Vagina (tissue), 2 donors: ENCODE measurements at places on chromosomes 2 and 18. TPM values are rescaled to one million over a fixed set of nuclear protein-coding genes. Genes with fewer than 3 reads are reported as not detected.

DNA sequence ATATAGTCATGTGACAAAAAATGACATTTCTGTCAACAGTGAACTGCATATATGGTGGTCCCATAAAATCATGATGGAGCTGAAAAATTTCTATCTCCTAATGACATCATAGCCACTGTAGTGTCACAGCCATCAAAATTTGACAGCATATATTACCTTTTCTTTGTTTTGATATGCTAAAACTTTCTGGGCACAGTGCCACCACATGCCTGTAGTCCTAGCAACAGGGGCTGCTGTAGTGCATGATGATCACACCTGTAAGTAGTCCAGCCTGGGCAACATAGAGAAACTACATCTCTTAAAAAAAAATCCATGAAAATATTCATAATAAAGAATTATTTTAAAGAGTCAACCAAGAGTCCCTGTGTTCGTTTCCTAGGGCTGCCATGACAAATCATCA, 155.5 kb upstream of the SERTAD2 start:
- H3K4me1 ChIP-seq: no peaks in the 10 kb centered on the region
- H3K27ac ChIP-seq: no peak overlapping the region
- no peak for DNase-seq
- no peaks in the 10 kb centered on the region for H3K27me3 ChIP-seq

- no peaks in the 10 kb centered on the region for H3K27me3 ChIP-seq
- DNase-seq: no peak
- H3K4me1 ChIP-seq: no peaks in the 10 kb centered on the region
- no peak overlapping the region for H3K4me3 ChIP-seq
Observed at GRCh38 chr18:3889121-3889520, 439.1 kb downstream of the TGIF1 start.

DNA sequence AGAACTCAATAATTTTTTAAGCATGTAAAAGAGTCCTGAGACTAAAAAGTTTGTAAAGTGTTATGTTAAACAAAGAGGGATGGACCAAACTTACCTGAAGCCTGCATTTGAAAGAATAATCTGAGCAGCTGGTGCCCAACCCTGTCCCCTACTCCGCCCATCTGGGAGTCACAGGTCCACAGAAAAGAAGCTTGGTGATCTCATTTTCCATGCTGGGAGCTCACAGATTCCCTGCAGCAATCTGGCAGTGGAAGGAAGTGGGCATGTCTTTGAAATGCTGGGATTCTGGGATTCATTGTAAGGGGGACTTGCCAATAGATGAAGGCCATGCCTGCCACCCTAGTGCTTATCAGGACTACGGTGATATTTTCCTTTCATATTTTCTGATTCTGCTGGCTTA, 17.9 kb downstream of the CDH2 start:
- H3K27me3 ChIP-seq: no peaks in the 10 kb centered on the region
- no peak overlapping the region for H3K4me3 ChIP-seq

DNA sequence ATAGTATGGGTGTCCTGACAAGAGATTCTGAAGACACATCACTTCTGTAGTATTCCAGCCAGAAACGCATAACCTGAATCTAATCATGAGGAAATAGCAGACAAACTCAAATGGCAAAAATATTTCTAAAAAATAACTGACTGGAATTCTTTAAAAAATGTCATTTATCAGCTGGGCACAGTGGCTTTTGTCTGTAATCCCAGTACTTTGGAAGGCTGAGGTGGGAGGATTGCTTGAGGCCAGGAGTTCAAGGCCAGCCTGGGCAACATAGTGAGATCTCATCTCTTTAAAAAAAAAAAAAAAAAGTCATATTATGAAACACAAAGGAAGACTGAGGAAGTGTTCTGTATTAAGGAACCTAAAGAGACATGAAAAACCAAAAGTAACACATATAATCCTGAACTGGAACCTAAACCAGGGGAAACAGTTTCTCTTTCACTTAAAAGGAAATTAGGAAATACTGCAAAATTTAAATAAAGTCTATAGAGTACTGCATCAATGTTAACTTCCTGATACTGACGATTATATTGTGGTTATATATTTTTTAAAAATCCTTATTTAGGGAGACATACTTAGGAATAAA, 29.9 kb downstream of the SESTD1 start:
- DNase-seq: no peak
- H3K27ac ChIP-seq: no peak overlapping the region
- no peak overlapping the region for H3K4me3 ChIP-seq
- H3K36me3 ChIP-seq: no peaks in the 10 kb centered on the region
- H3K4me1 ChIP-seq: peaks cover 32% of the 10 kb centered on the region

DNA sequence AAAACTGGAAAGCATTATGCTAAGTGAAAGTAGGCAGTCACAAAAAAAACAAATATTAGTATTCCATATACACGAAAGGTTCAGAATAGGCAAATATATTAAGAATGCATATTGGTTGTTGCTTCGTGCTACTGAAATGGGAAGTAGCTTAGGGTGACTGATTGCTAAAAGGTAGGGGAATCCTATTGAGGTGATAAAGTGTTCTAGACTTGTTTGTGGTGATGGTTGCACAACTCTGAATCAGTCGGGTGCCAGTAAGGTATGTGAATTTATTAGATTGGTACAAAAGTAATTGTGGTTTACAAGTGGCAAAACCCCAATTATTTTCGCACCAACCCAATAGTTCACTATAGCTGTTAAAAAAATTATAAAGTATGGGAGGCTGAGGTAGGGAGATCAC, 20.7 kb downstream of the USP34 start:
- no peaks in the 10 kb centered on the region for H3K27me3 ChIP-seq
- peaks cover 6% of the 10 kb centered on the region for H3K4me1 ChIP-seq
- no peaks in the 10 kb centered on the region for H3K36me3 ChIP-seq
- H3K4me3 ChIP-seq: no peak overlapping the region
- H3K27ac ChIP-seq: no peak overlapping the region

GRCh38 chr2:12442476-12442847, 274.3 kb upstream of the TRIB2 start:
- H3K4me1 ChIP-seq: peaks cover 19% of the 10 kb centered on the region
- DNase-seq: no peak
- no peak overlapping the region for H3K27ac ChIP-seq
- no peak overlapping the region for H3K4me3 ChIP-seq
- no peaks in the 10 kb centered on the region for H3K36me3 ChIP-seq
- H3K27me3 ChIP-seq: no peaks in the 10 kb centered on the region

GRCh38 chr2:56416500-56417176, 232.8 kb downstream of the CCDC85A start:
- H3K4me3 ChIP-seq: no peak overlapping the region
- H3K36me3 ChIP-seq: no peaks in the 10 kb centered on the region
- H3K27ac ChIP-seq: no peak overlapping the region
- no peaks in the 10 kb centered on the region for H3K27me3 ChIP-seq

DNA sequence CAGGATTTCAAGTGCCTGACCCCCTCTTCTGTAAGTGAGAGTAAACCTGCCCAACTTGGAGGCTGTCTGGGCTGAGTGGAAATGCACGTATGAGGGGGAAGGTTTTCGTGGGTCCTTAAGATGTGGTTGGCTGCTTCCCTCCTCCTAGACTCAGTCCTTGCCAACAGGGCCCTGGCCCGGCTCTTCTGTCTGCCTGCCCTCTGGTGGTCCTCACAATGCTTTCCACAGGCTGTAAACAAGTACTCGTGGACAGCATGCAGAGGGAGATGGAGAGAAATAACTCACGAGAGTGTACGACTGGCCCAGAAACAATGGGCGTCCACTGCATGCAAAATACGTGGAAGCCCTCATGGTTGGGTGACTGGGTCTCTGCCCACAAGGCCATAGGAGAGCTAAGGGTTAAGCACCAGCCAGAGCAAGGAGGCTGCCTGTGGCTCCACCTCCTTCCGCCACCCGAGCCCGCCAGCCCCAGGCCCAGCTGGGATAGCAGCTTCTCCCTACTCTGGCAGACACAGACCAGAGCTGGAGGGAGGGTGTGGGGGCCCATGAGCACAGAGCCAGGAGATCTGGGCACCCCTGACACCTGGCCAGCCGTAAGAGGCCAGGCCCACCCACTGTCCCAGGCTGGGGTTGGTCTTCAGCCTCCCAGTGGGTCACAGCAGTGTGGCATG, 17.0 kb upstream of the ARHGEF4 start:
- peaks cover 22% of the 10 kb centered on the region for H3K4me1 ChIP-seq
- H3K4me3 ChIP-seq: no peak overlapping the region
- no peaks in the 10 kb centered on the region for H3K36me3 ChIP-seq
- no peak for DNase-seq
- H3K27me3 ChIP-seq: no peaks in the 10 kb centered on the region
- peak overlapping the region; percentile 49 for H3K27ac ChIP-seq

DNA sequence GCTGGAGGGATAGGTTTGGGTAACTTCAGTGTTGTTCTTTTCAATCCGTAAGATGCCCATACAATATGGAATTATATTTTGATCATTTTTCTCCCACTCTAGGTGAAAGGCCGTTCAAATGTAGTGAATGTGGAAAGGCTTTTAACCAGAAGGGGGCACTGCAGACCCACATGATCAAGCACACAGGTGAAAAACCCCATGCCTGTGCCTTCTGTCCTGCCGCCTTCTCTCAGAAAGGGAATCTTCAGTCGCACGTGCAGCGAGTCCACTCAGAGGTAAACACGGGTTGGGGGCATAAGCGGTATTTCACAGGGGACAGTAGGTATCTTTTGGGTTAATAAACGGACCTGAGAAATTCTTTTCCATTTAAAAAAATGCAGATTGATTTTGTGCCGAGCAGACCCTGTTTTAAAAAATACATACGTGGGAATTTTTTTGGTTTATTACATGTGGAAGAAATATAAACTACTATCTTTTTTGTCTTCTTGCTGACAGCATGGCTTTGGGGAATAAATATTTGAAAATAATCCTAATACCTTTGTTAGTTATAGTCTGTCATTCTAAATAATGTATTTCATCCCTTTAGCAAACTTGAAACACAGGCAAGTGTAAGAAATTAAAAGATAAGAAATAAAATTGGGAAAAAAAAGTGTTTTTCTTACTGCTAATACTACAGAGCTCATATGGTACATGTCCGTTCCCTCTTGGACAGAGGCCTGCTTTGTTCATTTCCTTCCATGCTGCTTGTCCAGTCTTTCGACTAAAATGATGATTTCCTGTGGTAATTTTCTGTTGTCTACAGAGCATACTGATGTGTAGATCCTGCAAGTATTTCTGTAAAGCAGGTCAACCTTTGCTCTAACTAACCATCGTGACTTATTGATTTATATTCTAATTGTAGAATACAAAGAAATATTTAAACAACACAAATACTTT, 53.3 kb downstream of the ZNF236 start:
- DNase-seq: no peak
- no peaks in the 10 kb centered on the region for H3K27me3 ChIP-seq
- no peaks in the 10 kb centered on the region for H3K4me1 ChIP-seq
- H3K27ac ChIP-seq: no peak overlapping the region

DNA sequence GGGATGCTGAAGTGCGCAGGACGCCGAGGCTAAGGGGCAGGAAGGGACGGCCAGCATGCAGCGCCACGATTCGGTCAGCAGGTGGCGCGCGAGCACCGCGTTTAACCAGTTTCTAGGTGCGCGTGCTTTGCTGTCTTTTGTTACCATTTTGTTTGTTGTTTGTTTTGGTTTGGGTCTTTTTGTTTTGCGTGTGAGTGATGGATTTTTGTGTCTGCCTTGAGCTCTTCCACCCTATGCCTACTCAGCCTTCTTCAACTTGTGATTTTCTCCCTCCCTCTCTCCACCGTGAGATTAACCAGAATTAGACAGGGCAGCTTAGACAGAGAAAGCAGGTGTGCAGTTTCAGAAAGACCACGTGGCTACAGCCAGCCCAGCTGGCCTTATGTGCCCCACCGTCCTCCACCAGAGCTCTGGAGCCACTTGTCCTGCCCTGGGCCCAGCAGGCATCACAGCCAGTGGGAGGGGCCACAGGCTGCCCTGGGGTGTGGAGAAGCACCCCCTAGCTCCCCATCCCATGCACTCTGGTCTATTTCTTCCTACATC, 180.2 kb downstream of the RNF144A start:
- H3K27me3 ChIP-seq: no peaks in the 10 kb centered on the region
- peaks cover 11% of the 10 kb centered on the region for H3K4me1 ChIP-seq
- DNase-seq: no peak
- no peak overlapping the region for H3K27ac ChIP-seq
- H3K4me3 ChIP-seq: peak overlapping the region; percentile 3
- H3K36me3 ChIP-seq: no peaks in the 10 kb centered on the region

DNA sequence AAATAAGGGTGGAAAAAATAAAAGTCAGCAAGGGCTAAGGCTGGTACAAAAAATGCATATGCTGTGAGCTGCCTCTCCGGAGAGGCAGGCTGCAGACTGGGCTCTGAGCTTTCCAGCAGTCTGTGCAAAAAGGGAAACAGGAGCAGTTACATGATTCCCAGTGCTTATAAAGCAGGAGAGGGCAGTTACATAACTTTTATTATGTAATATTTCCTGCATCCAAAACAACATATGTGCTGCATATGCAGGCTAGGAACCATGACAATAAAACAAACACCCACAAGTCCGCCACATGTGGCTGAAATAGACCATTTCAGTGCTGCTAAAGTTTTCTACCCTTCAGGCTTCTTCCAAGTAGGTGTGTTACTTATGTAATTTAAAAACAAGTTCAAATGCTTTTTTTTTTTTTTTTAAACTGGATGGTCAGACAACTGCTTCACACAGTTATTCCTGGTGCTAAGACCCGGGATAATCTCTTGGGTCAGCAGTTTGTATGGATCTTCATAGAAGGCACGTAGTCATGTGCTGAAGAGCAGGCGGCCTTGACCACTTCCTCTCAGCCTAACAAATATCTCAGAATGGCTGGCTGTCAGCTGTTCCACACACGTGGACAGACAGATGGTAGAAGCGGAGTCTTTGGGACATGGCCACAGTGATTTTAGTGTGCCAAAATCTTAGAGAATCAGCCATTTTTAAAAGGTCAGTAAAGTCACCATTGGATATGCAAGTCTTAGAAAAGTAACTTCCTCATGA, 43.5 kb downstream of the ARMC9 start:
- no peaks in the 10 kb centered on the region for H3K36me3 ChIP-seq
- H3K27ac ChIP-seq: no peak overlapping the region
- no peaks in the 10 kb centered on the region for H3K27me3 ChIP-seq
- H3K4me1 ChIP-seq: peaks cover 8% of the 10 kb centered on the region

- H3K36me3 ChIP-seq: no peaks in the 10 kb centered on the region
- peak overlapping the region; percentile 79 for H3K27ac ChIP-seq
- H3K27me3 ChIP-seq: no peaks in the 10 kb centered on the region
- DNase-seq: no peak
- no peak overlapping the region for H3K4me3 ChIP-seq
- peaks cover 32% of the 10 kb centered on the region for H3K4me1 ChIP-seq
Observed at GRCh38 chr2:28378679-28379584, 13.7 kb upstream of the FOSL2 start.

DNA sequence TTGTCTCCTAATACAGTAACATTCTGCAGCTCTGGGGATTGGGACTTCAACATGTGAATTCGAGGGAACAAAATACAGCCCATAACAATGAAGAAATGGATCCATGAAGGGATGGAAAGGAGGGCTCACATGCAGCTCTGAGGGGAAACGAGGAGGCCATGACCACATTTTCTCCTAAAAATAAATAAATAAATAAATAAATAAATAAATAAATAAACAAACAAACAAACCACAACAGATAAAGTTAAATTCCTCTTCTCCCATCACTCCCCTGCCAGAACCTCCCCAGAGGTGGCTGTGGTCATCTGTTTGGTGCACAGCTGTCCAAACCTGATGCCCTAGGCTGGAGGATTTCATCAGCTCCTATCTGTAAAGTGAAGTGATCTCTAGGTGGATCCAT, 42.7 kb downstream of the MAL start:
- H3K36me3 ChIP-seq: no peaks in the 10 kb centered on the region
- H3K4me3 ChIP-seq: no peak overlapping the region
- no peak overlapping the region for H3K27ac ChIP-seq
- no peak for DNase-seq
- no peaks in the 10 kb centered on the region for H3K4me1 ChIP-seq

Gene PSD4
- 39.0 TPM for total RNA-seq

Gene GALR1
- total RNA-seq: 0.98 TPM

Gene CCDC121
- total RNA-seq: 2.5 TPM

Gene IL36A
- total RNA-seq: 2.7 TPM
